ENCODE measurements at places on chromosomes 12 and 14.

DNA sequence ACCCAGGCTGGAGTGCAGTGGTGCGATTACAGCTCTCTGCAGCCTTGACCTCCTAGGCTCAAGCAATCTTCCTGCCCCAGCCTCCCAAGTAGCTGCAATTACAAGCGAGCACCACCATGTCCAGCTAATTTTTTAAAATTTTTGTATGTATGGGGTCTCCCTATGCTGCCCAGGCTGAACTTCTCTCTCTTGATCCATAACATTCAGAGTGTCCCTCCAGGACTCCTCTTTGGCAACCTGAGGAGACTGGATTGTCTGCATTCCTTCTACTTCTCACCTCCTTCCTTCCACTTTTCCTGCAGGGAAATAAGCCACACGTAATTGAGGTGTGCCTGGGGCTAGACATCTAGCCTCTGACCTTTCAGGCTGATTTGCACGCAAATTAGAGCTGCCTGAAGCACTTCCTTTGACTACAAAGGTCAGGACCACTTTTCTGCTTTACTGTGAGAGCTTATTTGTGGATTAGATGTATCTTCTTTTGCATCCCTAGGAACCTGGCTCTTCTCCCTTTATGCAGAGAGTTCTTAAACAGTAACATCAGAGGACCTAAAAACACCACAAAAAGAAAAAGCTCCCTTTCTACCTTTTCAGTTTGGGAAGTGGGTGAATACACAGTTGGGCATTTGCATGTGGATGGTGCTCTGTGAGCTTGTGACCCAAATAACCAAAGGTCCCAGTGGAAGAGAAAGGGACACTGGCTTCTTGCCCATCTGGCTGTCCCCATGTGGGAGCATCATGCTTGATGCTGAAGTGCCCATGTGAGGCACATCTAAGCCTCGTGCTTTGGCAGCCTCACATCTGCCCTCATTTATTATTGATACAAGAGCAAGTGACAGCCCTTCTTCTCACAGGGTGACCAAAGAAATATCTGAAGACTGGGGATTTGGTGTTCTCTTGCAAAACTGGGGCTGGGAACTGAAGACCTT, 33.5 kb downstream of the PYGL start:
- no peak for DNase-seq

GRCh38 chr14:50082308-50082742, 34.0 kb downstream of the VCPKMT start:
- peak; percentile 46 for DNase-seq

DNA sequence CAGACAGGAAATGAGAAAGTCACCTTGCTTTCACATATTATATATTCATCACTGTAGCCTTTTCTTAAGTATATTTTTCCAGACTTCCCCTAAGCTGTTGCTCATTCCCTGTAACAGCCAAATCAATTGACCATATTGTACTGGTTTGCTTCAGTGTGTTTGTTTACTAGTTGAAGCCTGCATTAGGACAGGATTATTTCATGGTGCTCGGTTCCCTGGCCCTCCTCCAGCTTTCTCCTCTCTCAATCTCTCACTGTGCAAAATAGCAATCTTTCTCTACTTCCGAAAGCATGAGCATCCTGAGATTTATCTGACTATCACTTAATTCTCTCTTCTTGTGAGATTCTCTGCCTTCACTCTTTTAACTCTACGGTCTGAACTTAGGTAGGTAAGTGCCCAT, 2.4 kb downstream of the SLC35F4 start:
- DNase-seq: no peak

- DNase-seq: no peak
Measured at GRCh38 chr12:43789941-43790340, 16.2 kb downstream of the TWF1 start.

GRCh38 chr14:73462048-73462715, 3.8 kb upstream of the NUMB start:
- DNase-seq: no peak

- peak; percentile 80 for DNase-seq
Measured at GRCh38 chr12:104215638-104216297, at the start of gene TXNRD1. TSS of gene TXNRD1 (plus strand) at chr12:104215779. CDS start at chr12:104215803, 24 bp downstream.

DNA sequence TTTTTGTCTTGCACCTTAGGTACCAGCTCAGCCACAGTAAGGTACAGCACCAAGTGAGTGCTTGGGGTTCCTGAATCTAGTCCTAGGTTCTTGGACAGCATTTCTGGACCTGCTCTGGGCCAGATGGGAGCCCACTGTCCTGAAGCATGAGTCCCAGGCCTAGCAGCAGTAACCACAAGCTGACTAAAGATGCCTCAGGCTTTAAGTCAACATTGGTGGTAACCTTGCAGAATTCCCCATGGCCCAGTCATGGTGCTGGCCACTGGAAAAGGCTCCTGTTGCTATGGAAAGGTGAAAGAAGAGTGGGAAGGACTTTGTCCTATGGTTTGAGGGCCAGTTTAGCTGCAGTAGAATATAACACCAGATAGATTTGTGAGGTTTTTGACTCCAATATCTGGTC, 86.9 kb upstream of the CLEC14A start:
- DNase-seq: no peak

DNA sequence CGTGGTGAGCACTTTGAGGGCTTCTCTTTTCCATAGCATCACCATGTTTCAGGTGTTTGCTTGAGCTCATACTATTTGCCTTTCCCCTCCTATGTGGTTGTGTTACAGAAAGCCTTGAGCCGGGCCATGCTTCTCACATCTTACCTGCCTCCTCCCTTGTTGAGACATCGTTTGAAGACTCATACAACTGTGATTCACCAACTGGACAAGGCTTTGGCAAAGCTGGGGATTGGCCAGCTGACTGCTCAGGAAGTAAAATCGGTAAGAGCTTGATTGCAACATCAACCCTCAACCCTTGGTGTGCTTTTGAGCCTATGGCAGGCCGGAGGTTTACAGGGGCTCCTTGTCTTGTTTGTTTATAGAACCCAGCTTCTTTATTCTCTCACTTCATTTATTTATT, 8.1 kb downstream of the LETMD1 start:
- DNase-seq: no peak

DNA sequence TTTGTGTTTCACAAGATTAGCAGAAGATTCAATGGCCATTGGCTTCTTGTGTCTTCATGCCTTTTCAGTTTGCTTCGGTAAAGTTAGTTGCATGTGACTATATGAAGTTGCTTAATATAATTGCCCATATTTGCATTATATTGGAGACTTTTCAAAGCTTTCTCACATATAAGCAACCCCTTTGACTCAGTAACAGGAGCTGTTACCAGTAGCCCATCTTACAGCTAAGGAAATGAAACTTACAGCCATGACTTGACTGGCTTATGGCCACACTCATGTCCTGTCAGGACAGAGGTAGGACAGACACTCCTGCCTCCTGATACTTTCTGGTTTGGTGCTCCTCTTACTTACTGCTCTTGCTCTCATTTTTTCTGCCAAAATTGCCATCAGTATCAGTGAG, 1082.1 kb downstream of the BCL11B start:
- no peak for DNase-seq

DNA sequence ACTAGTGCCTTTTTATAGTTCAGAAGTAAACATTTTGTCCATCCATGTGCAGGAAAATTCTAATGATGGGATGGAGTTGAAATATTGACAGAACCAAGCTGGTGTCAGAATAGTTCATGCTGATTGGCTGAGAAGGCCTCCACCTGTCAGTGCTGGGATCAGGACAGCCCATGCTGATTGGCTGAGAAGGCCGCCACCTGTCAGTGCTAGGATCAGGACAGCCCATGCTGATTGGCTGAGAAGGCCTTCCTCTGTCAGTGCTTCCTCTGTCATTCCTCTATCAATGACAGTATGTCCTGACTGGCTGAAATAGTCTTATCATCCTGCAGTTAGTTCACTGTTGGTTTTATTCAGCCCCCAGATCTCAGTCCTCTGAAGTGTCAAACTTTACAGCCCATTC, 95.7 kb downstream of the PPP2R5C start:
- DNase-seq: no peak

- peak; percentile 58 for DNase-seq
Measured at GRCh38 chr14:90697577-90698206, 118.5 kb downstream of the TTC7B start.

- DNase-seq: no peak
Measured at GRCh38 chr14:73386342-73386741, 72.0 kb downstream of the NUMB start.

GRCh38 chr12:69569236-69569635, 16.0 kb upstream of the CCT2 start:
- DNase-seq: no peak

DNA sequence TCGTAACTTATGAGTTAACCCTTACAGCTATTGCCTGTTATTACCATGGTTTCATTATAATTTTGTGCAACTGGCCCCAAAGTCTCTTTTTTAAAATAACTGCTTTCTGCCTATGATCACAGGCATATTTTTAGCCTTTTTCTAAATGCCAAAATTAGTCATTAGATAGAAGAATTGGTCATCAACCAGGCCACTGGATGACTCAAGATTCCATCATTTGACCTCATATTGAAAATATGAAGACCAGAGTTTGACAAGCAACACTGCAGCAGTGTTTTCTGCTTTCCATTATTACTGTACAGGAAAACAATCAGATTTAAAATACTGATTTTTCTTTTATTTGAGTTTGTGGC, 54.7 kb upstream of the OTOGL start:
- DNase-seq: no peak

DNA sequence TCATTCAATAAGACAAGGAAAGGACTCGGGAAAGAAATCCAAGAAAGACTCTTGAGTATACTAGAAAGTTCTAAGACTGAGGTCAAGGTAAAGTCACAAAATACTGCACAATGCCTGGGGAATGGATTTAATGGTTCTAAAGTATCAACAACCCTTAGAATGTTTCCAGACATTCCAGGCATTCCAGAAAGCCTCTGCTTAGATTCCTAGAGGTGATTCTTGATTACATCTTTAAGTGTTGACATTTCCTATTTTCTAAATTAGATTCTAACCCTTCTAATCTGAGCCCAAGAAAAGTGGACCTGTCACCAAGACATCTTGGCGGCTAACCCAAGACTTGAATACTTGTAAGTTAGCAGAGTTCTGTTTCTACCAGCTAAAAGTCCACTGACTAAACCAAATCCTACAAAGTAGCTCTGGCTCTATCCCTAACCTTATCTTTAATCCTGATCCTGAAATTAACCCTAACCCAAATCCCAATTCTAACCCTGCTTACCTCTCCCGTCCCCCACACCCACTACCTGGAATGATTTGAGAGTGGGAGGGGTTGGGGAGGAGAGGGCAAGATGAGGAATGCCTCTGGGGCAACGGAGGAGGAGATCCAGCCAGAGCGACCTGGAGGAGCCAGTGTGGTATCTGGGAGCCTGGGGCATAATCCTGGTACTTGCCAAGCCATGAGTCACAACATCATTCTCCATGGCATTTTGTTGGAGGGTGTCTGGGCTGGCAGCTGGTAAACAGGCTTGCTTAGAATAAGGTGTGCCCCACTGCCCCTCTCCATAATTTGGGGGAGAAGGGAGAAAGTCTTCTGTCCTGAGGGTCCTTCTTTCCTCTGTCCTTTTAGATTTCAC, 93.4 kb upstream of the HOXC13 start:
- DNase-seq: no peak

DNA sequence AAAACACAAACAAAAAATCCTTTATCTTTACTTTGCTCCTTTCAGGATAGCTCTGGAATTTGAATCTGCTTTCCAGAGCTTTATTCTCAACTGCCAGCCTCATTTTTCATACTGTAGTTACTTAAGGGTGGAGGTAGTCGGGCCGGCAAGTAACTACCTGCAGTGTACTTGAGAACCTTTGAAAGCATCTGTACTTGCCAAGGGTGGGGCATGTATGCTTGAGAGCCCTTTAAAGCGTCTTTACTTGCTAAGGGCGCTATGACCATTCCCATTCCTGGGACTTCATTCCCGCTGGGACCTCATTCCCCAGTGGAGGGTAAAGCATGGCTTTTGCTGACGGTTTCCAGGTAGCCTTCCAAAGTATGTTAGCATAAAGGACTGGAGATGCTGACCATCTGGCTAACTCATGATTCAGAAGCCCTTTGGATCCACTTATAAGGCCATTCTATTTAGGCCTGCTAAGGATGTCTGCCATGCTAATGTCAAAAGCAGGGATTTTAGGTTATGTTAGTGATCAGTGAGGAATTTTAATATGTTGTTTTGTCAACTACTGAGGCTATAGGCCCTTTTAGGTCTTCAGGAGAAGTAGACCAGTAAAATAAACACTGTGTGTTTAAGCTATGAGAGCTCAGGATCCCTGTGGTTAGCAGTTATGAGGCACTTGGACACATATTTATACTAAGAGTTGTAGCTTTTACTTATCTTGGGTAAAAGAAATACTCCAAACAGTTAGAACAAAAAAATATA, 74.9 kb downstream of the CRADD start:
- DNase-seq: no peak

DNA sequence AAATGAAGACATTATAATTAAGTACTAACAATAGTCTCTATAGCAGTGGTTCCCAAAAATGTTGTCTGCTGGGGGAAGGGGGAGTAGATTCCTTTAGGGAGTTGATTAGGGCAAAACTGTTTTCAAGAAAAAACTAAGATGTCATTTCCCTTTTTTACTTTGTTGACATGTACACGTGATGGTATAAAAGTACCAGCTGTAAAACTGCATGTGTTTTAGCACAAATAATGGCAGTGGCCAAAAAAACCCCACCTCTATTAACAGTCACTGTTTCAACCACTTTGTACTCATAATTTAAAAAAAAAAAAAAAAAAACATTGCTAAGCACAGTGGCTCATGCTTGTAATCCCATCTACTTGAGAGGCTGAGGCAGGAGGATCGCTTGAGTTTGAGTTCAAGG, 61.7 kb downstream of the PPP1R12A start:
- no peak for DNase-seq

- DNase-seq: peak; percentile 53
Measured at GRCh38 chr14:106039400-106039799, 513.0 kb downstream of the TMEM121 start.

- DNase-seq: no peak
Measured at GRCh38 chr12:125882141-125882540, 816.9 kb downstream of the AACS start.

DNA sequence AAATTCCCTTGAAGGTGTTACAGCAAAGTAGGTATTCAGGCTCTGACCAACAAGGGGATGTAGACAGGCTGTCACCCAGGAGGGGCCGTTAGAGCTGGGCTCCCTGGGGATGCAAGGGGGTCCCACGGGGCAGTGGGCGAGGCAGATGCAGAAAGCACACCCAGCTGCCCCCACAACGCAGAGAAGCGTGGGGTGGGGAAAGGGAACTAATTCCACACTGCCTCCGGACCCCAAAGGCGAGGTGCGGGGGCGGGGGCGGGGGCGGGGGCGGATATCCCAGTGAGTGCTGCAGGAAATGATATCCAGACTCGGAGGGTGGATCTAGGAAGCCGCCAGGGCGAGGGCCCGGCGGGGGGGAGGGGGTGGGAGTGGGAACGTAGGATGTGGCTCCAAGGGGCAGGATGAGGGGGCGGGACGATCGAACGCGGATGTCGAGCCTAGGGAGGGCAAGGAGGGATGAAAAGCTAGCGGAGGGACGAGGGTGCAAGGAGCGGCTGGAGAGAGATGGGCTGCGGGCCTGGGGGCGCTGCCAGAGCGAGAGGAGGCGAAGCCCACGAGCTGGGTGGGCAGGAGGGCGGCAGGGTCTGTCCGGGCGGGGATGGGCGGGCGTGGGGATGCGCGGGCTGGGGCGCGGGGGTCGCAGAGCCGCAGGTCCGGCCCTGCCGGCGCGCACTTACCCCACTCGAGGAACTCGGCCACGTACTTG, 874 bp downstream of the CDC42BPB start:
- no peak for DNase-seq

GRCh38 chr12:72025524-72025923, 86.9 kb downstream of the TPH2 start:
- DNase-seq: no peak
